Stimulated activated CD8-positive, alpha-beta memory T cell treated with anti-CD3 and anti-CD28 coated beads, Interleukin-4, amount 100 ng/mL, for 1 hour (primary cell): ENCODE measurements at places on chromosomes 4 and X.

GRCh38 chr4:2795300-2795892 is 2.5 kb downstream of the SH3BP2 start:
- DNase-seq, result no peak

- DNase-seq, result no peak
These were observed at the start of gene FAM114A1 for GRCh38 chr4:38867478-38868058. Gene FAM114A1 (plus strand): TSS chr4:38867806. CDS start chr4:38878079, 10,273 bp downstream.

DNA sequence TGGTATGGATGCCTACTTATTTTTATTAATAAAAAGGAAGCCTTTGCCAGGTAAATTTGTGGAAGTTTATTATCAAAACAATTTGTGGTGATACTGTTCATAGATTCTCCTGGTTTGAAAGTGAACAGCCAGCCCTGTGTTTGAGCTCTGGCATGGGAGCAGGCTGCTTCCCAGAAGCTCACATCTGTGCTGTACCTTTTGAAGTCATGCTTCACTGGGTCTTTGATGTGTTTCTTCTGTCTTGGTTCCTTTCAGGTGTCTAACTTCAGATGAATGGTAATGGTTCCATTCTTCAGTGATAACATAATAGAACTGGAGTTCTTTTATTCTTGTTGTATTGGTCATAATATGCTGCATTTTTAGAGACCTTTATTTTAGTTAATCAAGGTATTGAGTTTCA is 85.5 kb downstream of the BMPR1B start:
- DNase-seq, result no peak

- no peak for DNase-seq
These were observed 35.4 kb upstream of the SPP1 start for GRCh38 chr4:87939978-87940690.

GRCh38 chr4:120446051-120446567 is 379.5 kb upstream of the MAD2L1 start:
- no peak for DNase-seq

- DNase-seq, result no peak
These were observed 169.6 kb downstream of the RAPGEF2 start for GRCh38 chr4:159272273-159273140.

- no peak for DNase-seq
These were observed 84.7 kb upstream of the PCDH19 start for GRCh38 chrX:100494646-100495370.

GRCh38 chr4:25970226-25970675 is 56.2 kb downstream of the SMIM20 start:
- no peak for DNase-seq

- no peak for DNase-seq
These were observed 60.2 kb downstream of the CHRNA9 start for GRCh38 chr4:40395166-40395900.

DNA sequence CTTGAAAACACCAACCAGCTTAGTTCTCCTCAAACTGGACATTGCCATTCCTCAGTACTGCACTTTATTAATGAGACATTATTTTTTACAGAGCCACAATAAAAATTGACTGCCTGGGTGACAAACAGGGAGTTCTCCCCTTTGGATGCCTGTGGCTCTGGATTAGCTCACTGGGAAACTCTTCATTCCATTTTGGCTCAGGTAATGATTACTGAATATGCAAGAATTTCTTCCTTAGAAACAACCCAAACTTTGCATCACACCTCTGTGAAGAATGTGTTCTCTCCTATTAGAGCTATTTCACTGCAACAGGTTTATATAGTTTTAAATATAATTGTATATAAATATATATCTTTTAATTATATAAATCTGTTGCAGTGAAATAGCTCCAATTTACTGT is 2065.8 kb downstream of the ARAP2 start:
- no peak for DNase-seq

DNA sequence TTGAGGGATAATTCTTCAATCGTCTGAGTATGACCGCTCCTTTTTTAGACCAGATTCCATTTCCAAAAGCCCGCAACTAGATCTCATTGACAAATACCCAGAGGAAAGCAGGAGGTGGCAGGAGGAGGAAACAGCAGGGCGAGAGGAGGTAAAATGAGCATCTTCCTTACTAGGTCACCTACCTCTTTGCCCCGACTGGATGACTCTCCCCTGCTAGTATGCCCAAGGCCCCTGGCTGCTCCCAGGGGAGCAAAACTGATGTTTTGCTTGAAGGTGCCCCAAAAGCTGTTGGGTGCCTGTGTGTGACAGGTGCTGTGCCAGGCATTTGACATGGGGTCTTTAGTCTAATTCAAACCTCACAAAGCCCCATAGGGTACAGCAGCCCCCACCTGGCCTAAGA is 48.9 kb downstream of the C4orf50 start:
- no peak for DNase-seq

DNA sequence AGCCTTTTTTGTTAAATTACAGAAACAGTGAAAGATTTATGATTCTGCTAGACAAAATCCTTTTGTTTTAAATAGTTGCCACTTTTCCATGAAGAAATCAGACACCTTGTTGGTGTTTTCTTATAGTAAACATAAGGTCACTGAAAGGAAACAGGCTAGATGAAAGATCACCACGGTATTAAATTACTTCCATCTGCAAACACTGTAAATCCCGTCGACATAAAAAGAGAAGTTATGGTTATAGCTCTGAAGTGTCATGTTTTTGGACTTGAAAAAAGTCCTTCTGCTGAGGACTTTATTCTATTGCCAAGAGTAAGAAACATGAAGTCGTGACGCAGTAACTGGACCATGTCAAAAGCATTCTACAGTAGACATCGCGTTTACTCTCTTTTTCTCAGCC is 567.6 kb upstream of the SLIT2 start:
- no peak for DNase-seq

DNA sequence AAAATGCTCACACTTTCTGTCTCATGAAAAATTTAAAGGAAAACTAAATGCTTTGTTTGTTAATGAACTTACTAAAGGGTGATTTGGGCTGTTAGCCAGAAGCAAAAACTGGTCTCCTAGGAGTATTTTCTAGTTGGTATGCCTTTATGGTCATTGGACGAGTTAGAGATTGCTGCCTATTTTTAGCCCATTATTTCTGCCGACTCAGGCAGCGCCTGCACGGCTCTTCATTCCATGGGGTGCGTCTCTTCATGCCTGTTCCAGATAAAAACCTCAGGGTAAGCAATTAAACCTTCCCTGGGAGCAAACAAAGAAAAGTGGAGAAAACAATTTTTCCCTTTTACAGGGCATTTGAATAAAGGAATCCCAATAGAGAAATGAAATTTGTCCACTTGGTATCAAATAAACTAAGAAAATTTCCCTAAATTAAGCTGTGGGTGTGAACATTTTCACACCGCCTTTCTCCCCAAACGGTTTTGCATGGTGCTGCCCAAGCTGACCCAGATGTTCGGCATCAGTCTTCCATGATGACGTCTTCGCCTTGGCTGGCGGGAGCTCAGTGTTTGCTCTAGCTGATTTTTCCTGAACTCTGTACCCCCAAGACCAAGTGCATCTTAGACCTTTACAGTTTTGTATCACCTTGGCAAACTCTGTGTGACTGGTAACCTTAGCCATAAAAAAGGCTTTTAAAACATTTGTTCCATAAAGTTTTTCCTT is 61.7 kb upstream of the ADGRG2 start:
- no peak for DNase-seq

DNA sequence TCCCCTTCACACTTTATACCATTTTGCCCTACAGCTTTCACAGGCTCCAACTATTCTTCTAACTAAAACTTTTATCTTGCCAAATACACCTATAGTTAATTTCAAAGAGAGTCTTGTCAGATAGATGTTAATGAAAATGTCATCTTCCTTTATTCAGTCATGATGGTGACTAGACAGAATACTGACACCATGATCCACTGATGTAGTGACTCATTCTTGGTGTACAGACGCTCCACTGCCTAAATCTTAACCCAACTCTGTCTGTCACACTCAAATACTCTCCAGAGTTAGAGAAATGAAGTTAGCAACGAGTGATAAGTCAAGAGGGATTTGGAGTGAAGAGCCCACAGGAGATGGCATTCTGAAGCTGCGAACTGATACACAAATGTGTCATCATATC is 32.1 kb upstream of the HDAC8 start:
- no peak for DNase-seq

GRCh38 chr4:52144372-52144771 is 93.3 kb downstream of the SPATA18 start:
- DNase-seq, result no peak

DNA sequence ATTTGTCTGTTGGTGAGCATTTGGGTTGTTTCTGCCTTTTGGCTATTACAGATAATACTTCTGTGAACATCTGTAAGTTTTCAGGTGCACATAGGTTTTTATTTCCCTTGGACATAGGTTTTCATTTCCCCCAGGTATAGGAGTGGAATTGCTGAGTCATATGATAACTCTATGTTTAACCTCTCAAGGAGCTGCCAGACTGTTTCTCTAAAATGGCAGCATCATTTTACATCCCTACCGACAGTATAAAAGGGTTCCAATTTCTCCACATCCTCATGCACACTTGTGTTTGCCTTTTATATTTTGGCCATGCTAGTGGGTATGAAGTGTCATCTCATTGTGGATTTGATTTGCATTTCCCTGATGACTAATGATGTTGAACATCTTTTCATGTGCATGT is 53.5 kb downstream of the TMEM164 start:
- DNase-seq, result no peak

DNA sequence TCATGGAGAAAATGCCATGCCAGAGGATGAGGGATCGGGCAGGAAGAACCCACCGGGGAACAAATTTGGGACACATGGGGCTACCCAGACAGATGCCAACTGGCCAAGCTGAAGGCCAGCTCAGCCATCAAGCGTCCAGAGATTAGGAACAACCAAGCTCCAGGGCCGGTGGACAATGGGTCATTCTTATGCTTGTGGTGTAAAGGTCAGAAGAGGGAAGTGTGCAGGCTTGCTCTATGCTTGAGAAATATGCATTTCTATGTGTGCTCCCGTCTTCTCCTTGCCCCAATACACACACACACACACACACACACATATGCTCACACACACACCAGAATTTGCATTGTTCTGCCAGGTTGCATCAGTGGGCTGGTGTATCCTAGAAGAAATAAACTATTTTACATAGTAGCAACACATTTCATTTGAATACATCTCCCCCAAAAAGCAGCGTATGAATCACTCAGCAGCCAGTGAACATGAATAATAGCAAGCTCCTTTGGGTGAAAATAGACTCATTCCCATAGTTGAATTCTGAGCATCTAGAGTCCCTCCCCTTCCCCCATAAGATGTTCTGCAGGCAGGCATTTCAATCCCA is 201.9 kb upstream of the PPARGC1A start:
- no peak for DNase-seq

DNA sequence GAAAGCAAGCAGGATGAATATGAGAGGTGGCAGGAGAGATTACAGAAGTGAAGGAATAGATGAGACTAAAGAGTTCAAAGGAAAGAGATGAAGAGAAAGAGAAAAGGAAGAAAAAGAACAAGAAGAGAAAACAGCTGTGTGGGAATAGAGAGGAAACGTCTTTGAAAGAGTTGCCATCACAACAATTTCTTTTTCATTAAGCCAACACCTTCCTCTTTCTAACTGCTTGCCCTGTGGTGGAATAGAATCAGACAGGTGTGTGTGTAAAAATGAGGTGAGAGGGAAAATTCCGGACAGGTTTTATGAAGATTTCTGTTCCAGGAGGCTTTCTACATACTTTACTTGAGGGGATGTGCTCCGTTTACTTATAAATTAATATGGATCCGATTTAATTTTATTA is 28.8 kb downstream of the DTHD1 start:
- no peak for DNase-seq

- DNase-seq, result no peak
These were observed 56.0 kb downstream of the VGLL1 start for GRCh38 chrX:136588036-136588435.

DNA sequence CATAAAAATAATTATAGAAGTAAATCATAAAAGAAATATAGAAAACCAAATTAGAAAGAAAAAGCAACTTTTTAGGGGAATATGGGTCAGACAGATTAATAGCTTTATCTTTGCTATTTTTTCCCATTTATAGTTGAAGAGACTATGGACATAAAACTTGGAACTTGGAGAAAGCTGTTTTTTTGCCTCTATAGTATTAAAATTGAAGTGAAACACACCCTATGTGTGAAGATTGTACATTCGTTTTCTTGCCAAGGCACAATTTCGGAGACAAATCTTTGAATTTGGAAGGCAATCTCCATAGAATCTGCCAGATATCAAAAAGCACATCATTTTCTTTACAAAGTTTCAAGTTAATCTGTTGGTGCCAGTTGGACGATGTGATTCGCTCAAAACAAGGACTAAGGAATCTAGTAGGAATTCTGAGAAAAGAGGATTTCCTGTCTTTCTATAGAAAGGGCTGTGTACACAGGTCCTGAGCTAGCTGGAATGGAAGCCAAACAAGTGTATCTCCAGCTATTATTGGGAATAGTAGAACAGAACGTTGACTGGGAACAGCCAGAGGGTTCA is 156.3 kb downstream of the SLC7A11 start:
- DNase-seq, result no peak

DNA sequence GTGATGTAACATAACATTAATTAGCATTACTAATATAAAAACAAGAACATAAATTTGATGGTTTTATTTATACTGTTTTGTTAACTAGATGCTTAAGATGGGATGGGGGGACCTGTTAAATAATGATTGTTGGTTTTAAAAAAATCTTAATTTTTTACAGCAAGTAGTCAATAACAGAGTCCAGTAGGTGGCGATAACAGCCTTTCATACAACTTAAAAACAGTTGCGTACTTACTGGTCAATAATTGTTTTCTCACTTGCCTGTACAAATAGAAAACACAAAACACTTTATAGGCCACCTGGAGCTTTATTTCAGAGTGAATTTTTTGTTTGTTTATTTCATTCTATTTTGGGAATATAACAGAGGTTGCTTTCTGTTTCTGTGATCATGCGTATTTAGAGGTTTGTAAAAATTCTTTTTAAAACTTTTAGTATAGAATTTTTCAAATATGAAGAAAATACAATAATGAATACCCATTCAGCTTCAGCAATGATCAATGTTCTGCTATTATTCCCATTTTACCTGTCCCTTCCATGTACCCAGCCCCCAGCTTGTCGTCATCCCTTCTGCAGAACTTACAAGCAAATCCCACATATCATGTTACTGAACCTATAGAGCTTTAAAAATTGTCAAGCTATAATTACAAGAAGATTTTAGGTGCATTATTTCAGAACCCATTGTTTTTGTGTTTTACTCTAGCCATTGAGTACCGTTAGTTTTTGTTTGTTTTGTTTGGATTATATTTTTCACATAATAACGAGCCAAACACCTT is 97.1 kb downstream of the MRPL1 start:
- DNase-seq, result no peak

DNA sequence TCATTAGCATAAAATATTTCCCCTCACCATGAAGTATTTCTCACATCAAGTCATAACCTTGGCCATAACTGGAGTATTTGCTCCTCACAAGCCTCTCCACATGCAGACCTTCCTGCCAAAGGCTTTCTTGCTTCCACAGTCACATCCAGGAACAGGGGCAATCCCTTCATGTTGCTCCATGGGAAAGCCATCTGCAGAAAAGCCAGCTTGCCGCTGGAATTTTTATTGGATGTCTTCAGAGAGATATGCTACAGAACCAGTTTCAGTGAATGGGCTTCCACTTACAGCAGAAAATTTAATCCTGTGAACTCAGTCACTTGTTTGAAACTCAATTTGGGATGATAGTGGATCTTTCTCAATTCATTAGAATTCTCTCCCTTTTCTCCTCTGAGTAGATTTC is 3.2 kb upstream of the CDKN2AIP start:
- no peak for DNase-seq
